ENCODE measurements at places on chromosomes 7 and 10. TPM values are rescaled to one million over a fixed set of nuclear protein-coding genes. Genes with fewer than 3 reads are reported as not detected.

The UNC5B gene
- total RNA-seq, result 22.0 TPM

The FAM131B gene
- 1.00 TPM for total RNA-seq

The FAM237B gene
- total RNA-seq, result not detected

The LAMB4 gene
- 0.28 TPM for total RNA-seq

The WAC gene
- total RNA-seq, result 44.7 TPM

The NPY4R2 gene
- total RNA-seq, result 0.28 TPM

The HOXA13 gene
- total RNA-seq, result 5.7 TPM

The CCDC3 gene
- total RNA-seq, result 1.3 TPM

The SPDYE2 gene
- not detected for total RNA-seq

The CC2D2B gene
- 0.14 TPM for total RNA-seq

The OR9A2 gene
- not detected for total RNA-seq

The ZDHHC4 gene
- total RNA-seq, result 80.6 TPM

The TMED4 gene
- total RNA-seq, result 108 TPM

The TOMM7 gene
- total RNA-seq, result 258 TPM

The LEP gene
- total RNA-seq, result 0.09 TPM

The LIPM gene
- not detected for total RNA-seq

The DDC gene
- total RNA-seq, result not detected

The GNGT1 gene
- total RNA-seq, result 0.37 TPM

The NXPH1 gene
- not detected for total RNA-seq

The TET1 gene
- 2.1 TPM for total RNA-seq

The TMEM236 gene
- total RNA-seq, result under 0.01 TPM

The MKX gene
- 0.57 TPM for total RNA-seq

The ASB10 gene
- total RNA-seq, result not detected

The PILRA gene
- total RNA-seq, result 0.28 TPM

The EBF3 gene
- total RNA-seq, result 3.7 TPM

The ZC3HAV1L gene
- 3.4 TPM for total RNA-seq

The ANLN gene
- 7.4 TPM for total RNA-seq

The MOGAT3 gene
- not detected for total RNA-seq

The SUPV3L1 gene
- 38.5 TPM for total RNA-seq

The MRC1 gene
- under 0.01 TPM for total RNA-seq

The IDI2 gene
- not detected for total RNA-seq

The STAG3 gene
- 0.28 TPM for total RNA-seq

The PHYHIPL gene
- total RNA-seq, result not detected

The GDF10 gene
- 1.2 TPM for total RNA-seq

The UPF2 gene
- total RNA-seq, result 15.2 TPM

The XRCC2 gene
- total RNA-seq, result 0.43 TPM

The TMEM213 gene
- total RNA-seq, result not detected

The LRIT1 gene
- not detected for total RNA-seq

The CCDC7 gene
- total RNA-seq, result 13.7 TPM

The MYOF gene
- 218 TPM for total RNA-seq

The PON3 gene
- not detected for total RNA-seq

The IL6 gene
- 40.0 TPM for total RNA-seq

The ZNRF2 gene
- total RNA-seq, result 4.6 TPM

The OR2A7 gene
- 0.14 TPM for total RNA-seq

The ACSL5 gene
- total RNA-seq, result 1.7 TPM

The GIMAP5 gene
- 0.14 TPM for total RNA-seq

The SCIN gene
- total RNA-seq, result 0.43 TPM

The CRYGN gene
- 0.74 TPM for total RNA-seq

The INTS1 gene
- 26.3 TPM for total RNA-seq
